ENCODE measurements at places on chromosomes 11 and 22. TPM values are rescaled to one million over a fixed set of nuclear protein-coding genes. Genes with fewer than 3 reads are reported as not detected.

The APLNR gene
- 0.39 TPM for total RNA-seq

The MUC6 gene
- total RNA-seq = not detected

The MS4A7 gene
- not detected for total RNA-seq

The MMP13 gene
- not detected for total RNA-seq

The TRIM51 gene
- total RNA-seq = not detected

The OR51G1 gene
- not detected for total RNA-seq

The MMP12 gene
- total RNA-seq = 0.17 TPM

The BTG4 gene
- total RNA-seq = not detected

The LARGE2 gene
- total RNA-seq = not detected

The SLC25A17 gene
- total RNA-seq = 13.9 TPM

All from smooth muscle cell of the pulmonary artery (primary cell).